ENCODE measurements at places on chromosomes 1 and 21. TPM values are rescaled to one million over a fixed set of nuclear protein-coding genes. Genes with fewer than 3 reads are reported as not detected.

DNA sequence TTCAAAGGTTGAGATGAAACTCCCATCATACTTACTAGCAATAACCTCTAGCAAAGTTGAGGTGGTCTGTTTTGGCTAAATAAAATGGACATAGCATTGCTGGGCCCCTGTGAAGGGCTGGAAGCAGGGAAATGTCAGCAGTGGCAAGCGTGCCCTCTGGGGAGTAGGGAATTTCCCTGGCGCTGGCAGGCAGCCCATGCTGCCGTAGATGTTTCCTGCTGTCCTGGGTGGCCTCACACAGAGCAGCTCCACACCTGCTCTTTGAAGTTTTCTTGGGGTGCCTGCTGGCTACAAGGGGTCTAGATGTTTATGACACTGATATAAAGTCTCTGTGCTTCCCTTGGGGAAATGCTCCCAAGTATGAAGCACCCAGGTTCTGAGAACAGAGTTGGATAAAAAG, 30.2 kb downstream of the ADARB1 start:
- no peak for DNase-seq
- H3K27me3 ChIP-seq: no peaks in the 10 kb centered on the region
- H3K4me3 ChIP-seq: no peak overlapping the region
- peaks cover 12% of the 10 kb centered on the region for H3K4me1 ChIP-seq
- H3K36me3 ChIP-seq: no peaks in the 10 kb centered on the region

DMRTA2 gene
- 0.12 TPM for total RNA-seq

DNA sequence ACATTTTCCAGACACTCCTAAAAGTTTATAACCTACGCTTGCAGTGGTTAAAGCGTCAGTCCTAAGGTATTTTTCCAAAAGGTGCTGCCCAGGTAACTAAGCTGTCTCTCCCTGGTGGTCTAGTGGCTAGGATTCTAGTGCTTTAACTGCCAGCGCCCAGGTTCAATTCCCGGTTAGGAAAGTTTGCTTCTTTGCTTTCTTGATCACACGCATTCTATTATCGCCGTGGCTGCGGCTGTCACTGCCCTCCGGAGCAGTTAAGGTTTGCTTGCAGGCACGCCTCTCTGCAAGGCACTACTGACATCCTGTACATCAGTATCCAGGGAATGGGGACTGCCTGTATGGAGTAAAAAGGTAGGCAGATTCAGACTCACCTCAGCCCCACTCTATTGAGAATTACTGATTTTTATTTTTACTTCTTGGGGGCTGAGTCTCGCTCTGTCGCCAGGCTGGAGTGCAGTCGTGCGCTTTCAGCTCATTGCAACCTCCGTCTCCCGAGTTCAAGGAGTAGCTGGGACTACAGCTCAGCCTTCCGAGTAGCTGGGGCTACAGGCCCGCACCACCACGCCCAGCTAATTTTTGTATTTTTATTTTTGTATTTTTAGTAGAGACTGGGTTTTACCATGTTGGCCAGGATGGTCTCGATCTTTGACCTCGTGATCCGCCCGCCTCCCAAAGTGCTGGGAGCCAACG, 53.2 kb upstream of the CFAP126 start:
- H3K4me3 ChIP-seq: peak overlapping the region; percentile 13
- no peak overlapping the region for H3K27ac ChIP-seq
- H3K36me3 ChIP-seq: no peaks in the 10 kb centered on the region

PATJ gene
- 9.8 TPM for total RNA-seq

TFF1 gene
- total RNA-seq: not detected

TNFRSF1B gene
- 0.27 TPM for total RNA-seq

DNA sequence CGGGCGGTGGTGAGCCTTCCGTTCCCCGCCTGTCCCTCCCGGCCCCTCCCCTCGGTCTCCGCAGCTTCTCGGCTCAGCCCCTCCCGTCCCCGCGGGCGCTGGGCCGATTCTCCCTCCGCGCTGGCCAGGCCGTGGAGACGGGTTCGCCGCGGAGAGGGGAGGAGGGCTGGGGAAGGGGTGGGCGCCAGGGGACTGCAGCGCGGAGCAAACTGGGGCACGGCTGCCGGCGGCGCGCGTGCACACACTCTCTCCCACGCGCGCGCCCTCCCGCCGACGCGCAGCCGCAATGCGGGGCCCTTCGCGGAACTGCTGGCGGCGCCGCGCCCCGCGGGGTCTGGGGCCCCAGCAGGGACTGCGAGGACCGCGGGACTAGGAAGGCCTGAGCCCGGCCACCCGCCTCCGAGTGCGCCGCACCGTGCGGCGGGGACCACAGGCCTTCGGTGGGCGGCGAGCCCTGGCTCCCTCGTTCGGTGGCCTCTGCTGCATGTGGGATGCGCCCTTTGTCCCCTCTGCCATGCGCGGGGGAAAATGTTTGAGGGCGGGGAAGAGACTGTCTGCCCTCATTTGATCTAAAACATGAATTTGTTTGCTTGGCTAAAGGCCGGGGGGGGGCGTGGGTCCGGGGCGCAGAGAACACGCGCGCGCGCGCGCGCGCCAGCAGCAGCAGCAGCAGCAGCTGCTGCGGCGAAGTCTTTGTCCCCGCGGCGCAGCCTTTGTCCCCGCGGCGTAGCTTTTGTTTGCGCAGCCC, 90.7 kb upstream of the VAMP3 start:
- H3K27ac ChIP-seq: no peak overlapping the region
- no peaks in the 10 kb centered on the region for H3K36me3 ChIP-seq
- no peaks in the 10 kb centered on the region for H3K4me1 ChIP-seq
- peak overlapping the region; percentile 52 for H3K4me3 ChIP-seq
- DNase-seq: peak; percentile 74
- no peaks in the 10 kb centered on the region for H3K27me3 ChIP-seq

DNA sequence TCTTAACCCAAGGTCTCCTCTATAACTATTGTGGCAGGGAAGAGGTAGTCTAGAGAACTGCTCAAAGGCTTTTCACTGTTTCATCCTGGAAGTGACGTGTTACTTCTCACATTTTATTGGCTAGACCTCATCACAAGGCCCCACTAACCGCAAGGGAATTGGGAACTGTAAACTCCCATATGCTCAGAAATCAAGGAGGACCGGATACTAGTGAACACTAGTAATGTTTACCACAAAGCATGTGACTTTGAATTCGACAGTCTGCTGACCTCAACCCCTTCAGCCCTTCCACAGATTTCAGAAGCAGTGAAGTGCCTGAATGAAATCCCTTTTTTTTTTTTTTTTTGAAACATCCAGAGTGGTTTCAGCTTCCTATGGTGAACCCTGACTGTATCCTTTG, 3.4 kb upstream of the EEIG2 start:
- no peaks in the 10 kb centered on the region for H3K36me3 ChIP-seq
- H3K27me3 ChIP-seq: no peaks in the 10 kb centered on the region
- no peak overlapping the region for H3K27ac ChIP-seq
- H3K4me1 ChIP-seq: peaks cover 11% of the 10 kb centered on the region
- no peak for DNase-seq
- H3K4me3 ChIP-seq: no peak overlapping the region

GRCh38 chr1:60857851-60858250, 224.5 kb upstream of the NFIA start:
- no peak overlapping the region for H3K27ac ChIP-seq
- H3K27me3 ChIP-seq: no peaks in the 10 kb centered on the region
- no peaks in the 10 kb centered on the region for H3K36me3 ChIP-seq
- no peak for DNase-seq
- H3K4me3 ChIP-seq: no peak overlapping the region

ATAD3B gene
- total RNA-seq: 28.1 TPM

DNA sequence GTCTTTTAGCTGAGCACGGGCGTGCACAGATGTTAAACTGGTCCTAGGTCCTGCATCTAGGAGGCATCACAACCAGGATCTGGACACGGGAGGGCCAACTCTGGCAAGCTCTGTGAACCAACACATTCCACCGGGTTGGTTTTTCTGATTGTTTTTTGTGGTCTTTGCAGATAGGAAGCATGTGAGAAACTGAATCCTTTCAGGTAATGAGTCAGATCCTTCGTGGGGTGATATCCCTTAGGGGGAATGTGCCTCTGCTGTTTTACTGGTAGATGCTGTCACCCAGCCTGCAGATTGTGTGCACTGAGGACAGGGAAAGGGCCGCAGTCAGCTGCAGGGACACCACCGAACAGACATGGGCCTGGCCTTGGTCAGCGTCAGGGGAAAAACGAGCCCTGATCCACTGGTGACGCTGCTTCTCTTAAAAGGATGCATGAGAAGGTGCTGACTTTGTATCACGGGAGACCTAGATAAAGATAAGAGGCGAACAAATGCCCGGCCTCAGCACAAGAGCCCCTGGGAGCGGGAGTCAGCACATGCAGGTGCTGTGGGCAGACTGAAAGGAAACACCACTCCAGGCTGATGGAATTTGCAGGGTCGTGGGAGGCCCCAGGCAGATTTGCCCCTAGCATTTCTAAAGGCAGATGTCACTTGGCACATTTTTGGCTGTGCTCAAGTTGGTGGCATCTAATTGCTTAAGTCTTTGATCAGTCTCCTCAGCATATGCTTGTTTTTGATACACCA, 51.1 kb downstream of the DOP1B start:
- peaks cover 7% of the 10 kb centered on the region for H3K27me3 ChIP-seq
- H3K4me1 ChIP-seq: peaks cover 4% of the 10 kb centered on the region
- no peak overlapping the region for H3K27ac ChIP-seq
- DNase-seq: no peak
- H3K4me3 ChIP-seq: no peak overlapping the region

DNA sequence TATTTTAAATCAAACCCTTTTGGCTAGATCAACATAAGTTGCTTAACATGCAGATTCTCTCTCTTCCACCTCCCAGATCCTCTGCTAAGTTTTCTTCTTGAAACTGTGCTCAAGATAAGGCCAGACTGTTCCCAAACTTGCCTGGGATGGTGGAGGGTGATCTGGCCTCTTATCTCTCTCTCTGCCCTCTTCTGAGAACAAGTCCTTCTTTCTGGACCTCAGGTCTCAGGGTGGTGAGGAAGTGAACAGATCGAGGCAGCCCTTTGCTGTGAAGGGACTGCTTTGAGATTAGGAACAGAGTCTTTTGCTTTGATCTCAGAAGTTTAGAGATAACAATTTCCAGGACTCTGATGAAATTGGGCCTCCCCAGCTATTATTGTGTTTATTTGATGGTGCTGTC, 70.7 kb downstream of the HUNK start:
- no peak overlapping the region for H3K4me3 ChIP-seq
- no peak for DNase-seq
- H3K27ac ChIP-seq: peak overlapping the region; percentile 64
- H3K36me3 ChIP-seq: no peaks in the 10 kb centered on the region
- H3K27me3 ChIP-seq: no peaks in the 10 kb centered on the region
